Stimulated activated CD8-positive, alpha-beta memory T cell treated with anti-CD3 and anti-CD28 coated beads, Interleukin-2, amount 100 ng/mL, for 1 hour (primary cell): ENCODE measurements at places on chromosomes 1 and 21.

DNA sequence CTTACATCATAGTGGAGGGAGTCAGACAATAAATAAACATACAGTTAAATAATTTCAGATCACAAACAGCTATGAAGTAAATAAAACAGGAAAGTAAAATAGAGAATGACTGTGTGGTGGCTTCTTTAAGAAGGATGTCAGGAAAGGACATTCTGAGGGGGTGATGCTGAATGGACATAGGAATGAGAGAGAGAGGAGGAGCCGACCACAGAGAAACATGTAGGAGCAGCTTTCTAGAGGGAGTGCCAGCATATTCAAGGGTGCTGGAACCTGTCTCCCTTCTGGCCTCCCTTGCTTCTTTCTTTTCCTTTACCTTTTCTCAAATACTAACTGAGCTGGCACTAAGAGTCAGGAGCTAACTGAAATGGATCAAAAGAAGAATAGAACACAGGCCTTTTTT, 20.5 kb upstream of the BCL10 start:
- DNase-seq, result no peak

DNA sequence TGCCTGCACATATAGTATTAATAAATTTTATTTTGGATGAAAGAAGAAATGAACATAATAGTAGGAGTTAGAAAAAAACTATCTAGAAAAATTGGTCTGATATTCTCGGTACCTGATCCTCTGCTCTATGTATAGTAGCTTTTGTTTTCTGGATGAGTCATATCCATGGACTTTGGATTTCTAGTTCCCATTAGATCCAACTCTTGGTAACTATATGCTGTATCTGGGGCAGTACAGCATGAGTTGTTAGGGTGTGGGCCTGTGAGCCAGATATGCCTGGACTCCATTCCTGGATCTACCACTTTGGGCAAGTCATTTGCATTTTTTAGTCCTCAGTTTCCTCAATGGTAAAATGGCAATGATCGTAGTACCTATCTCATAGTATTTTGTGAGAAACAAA, 372.2 kb upstream of the PKN2 start:
- DNase-seq, result no peak

- no peak for DNase-seq
Measured at GRCh38 chr1:62178372-62178771, 16.3 kb upstream of the L1TD1 start.

DNA sequence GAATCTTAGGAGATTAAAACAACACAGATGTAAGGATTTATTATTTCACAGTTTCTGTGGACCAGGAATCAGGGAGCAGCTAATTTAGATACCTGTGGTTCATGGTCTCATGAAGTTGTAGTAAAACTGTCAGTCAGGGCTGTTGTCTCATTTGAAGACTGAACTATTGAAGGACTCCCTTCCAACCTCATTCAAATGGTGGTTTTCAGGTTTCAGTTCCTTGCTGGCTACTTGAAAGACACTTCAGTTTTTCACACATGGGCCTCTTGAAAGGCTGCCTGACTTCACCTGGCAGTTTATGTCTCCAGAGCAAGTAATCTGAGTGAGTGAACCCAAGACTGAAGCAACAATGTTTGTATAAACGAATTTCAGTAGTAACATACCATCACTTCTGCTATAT, 915.9 kb downstream of the PLA2G4A start:
- DNase-seq, result no peak

DNA sequence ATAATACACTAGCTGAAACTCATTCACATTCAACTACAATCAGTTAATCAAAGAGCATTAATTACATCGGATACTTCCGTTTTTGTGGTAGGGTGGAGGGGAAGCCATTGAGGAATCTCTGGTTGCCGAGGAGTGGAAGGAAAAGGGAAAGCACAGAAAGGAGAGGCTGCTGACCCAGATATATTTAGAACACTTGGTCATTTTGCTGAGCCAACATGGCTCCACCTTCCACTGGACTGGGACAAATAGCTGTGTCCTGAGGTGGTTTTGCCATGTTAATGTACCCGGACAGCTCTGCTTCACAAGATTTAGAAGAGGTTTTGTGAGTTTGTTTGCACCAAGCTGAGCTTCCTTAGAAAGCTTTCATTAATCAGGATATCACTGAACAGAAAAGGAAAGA, 26.2 kb downstream of the ASTN1 start:
- no peak for DNase-seq

- DNase-seq, result no peak
Measured at GRCh38 chr1:84574936-84575335, 696 bp upstream of the CTBS start.

DNA sequence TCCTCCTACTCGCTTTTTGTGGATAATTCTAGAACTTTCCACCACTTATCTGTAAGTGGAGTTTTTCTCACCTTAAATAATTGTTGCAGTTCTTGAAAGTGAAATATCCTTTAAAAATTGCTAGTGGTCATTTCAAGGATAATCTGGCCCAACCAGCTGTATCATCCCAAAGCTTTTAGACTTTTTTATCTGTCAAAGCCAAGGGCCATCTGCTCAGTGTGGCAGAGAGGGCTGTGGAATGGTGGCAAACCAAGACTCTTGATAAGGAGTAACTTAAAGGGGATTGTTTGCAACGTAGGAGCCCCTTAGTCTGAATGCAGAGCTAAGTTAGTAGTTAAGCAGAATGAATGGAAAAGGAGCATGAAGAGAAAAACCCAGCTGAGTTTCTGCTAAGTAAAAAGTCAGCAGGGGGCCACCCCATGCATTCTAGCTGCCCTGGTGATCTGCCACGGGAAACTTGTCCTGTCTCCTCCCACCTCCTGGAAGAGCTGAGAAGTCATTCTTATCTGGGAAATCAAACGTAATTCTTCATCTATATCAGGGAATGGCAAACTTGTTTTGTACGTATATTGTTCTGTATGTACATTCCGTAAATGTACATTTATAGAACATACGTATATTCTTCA, 169.3 kb downstream of the PRDM2 start:
- no peak for DNase-seq
